ENCODE measurements at places on chromosomes 2 and 18. TPM values are rescaled to one million over a fixed set of nuclear protein-coding genes. Genes with fewer than 3 reads are reported as not detected.

DNA sequence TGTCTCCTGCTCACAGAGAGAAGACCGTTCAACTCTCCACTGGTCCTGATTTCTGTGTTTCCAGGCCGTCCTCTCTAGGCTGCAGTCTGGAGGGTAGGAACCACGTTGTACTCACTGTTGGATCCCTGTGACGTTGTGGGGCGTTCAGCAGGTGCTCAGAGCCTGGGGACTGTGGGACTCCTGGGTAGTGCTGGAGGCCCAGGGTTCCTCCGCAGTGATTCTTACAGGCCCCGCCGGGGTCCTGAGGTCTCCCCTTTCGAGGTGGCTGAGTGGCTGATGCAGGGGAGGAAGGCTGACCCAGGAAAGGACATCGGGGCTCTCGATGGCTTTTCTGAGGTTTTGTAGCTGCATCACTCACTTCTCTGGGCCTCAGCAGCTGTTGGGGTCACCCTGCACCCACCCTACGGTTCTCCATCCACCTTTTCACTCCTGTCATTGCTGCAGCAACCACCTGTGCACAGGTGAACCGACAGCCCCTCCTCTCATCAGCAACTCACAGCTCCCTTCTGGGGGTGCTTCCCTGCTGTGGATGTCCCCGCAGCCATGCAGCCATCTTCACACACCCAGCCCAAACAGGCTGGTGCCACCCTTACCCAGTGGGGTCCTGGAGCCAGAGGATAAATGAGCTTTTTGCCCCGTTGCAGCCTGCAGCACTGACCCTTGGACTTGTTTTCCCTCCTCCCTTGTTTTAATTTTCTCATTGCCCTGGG lies 169.6 kb upstream of the HDAC4 start:
- DNase-seq: no peak

The C2orf72 gene
- total RNA-seq: not detected

DNA sequence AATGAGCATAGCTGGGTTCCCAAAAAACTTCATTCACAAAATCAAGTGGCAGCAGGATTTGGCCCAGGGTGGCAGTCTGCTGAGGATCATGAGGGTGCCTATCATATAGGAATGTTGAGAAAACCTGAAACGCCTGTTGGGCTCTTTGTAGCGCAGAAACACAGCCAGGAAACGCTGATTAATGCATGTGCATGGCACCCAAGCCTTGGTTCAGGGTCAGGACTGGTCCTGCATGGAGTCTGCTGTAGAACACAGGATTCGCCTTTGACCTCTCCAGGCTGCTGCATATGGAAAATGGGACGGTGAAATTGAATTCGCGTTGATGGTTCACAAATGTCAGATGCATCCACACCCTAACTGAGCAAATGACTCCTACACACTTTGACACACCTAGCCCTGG lies 227.9 kb upstream of the COPS8 start:
- no peak for DNase-seq

- DNase-seq: no peak
Measured at GRCh38 chr2:26536371-26537068, 58.6 kb upstream of the OTOF start.

DNA sequence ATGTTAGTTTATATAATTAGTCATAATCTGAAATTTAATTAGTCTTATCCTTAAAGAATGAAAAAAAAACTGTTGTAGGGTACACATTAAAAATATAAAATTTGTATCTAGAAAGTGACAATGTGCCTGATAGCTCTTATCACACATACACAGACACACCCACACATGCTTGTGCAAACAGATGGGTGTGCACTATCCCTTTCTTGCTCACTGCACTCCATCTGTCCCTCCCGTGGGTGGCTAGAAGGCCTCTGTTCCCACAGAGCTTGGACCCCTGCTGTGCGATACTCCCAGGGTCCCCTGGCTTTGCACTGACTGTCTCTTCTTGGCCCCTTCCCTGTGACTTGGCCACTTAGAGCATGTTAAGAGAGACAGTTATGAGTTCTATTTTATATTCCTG lies 123.9 kb upstream of the ACKR3 start:
- DNase-seq: no peak

The PAX3 gene
- total RNA-seq: not detected

The ALPP gene
- not detected for total RNA-seq

The THUMPD2 gene
- total RNA-seq: 10.8 TPM
